ENCODE measurements at places on chromosomes 6 and 20.

DNA sequence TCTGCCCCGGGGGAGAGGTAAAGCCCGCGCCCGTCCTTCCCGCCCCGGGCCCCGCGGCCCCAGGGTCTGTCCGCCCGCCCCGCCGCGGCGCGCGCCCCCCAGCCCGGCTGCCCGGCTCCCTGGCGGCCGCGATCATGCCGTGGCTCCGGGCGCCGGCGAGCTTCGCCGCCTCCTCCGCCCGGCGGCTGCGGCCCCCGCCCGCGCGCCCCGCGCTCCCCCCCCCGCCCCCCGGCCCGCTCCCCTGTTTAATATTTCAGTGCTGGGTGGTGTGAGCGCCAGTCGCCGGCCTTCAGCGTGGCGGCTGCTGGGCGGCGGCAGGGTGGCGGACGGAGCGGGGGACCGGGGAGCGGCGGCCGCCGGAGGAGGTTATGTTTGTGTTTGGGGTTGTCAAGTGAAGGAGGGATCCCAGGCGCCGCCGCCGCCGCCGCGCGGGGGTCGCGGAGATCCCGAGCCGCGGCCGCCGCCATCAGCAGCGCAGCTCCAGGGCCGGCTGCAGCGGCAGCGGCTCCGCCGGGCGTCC is at the start of gene HIVEP1:
Gene HIVEP1, plus strand, starts transcription at position 275 of the 520 bp plus-strand sequence. CDS start 3,317 bp downstream, outside the sequence.
- no peak for DNase-seq

DNA sequence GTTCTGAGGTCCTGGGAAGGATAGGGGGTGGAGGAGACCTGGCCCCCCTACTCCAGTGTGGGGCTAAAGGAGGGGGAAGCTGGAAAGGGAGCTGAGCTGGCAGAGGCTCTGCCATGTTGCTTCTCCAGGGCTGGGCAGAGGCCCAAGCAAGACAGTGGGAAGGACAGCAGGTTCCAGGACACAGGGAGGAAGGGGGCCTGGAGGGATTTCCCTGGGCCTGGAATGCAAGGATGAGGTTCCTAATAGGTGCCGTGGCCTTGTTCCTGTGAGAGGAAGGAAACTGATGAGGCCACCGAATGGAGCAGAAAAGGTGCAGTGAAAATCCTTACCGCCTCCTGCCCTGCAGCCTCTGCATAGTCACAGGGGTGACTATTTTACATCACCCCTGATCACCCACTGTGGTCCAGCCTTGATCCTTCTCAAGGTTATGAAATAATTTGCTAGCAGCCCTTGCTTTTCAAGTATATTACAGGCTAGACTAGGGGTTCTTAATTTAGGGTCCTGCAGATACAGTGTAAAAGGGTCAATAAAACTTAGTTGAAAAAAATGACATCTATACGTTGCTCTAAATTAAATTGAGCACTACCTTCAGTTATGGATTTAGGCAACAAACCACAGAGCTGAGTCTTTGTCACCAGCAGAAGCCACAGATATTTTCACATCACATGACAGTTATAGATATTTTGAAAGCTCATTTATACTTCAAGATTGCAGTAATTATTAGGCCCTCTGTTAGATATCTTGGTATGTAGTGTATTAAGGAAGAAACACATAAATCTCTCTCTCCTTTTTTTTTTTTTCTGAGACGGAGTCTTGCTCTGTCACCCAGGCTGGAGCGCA is 45.7 kb upstream of the RNF24 start:
- no peak for DNase-seq

- DNase-seq, result peak; percentile 59
These were observed 77.4 kb upstream of the TMEM170B start for GRCh38 chr6:11460001-11460668.

- no peak for DNase-seq
These were observed 39.6 kb downstream of the JAG1 start for GRCh38 chr20:10634211-10634610.

DNA sequence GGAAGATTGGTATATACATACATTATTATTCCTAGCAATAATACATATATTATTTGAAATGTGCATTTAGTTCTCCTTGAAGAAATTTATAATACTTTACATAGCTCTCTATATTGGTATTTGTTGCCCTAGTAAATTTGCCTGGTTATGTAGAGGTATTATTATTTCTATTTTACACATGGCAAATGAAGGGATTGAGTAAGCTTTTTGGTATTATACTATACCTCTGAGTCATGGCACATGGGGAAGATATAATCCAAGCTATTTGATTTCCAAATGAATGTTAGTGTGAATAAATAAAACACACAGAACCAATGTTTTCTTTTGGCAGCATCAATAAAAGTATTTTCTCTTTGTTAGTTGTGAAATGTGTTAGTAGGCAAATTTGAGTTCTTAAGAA is 409.6 kb upstream of the SLC35B3 start:
- no peak for DNase-seq

- DNase-seq, result no peak
These were observed 34.6 kb upstream of the SPACA1 start for GRCh38 chr6:88013015-88013414.

DNA sequence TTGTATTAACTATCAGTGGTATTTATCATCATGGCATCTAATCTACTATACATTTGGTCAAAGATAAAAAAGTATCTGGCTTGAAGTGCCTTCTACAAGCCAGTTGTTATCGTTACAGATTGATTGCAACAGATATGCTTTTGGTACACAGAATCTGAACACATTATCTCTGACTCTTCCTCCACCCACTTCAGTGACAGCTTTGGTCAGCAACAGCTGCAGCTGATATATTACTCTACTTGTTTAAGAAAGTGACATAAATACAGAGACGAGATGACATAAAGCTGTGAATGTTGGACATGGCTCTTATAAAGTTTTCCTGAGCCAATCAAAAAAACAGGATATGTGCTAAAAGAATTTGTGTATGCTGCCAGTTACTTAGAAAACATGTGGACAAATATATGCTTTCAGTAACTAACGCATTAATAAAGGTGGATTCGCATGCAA is 77.6 kb downstream of the HIVEP2 start:
- DNase-seq, result no peak

DNA sequence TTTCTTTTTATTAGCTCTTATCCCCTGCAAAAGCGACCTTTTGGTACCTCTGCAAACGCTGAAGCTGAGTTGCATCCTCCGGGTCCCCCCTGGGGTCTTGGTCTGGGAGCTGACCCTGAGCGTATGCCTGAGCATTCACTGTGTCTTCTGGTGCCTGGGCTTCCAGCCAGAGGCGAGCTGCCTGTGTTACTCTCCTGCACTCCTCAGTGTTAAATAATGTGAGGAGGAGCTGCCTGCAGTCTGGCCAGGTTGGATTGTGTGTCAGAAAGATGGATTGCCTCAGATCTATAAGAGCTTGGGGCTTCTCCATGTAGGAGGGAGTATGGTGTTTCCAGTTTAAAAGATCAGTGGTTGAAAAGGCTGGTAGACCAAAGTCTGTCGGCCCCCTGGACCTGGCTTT is 8.7 kb upstream of the GMPR start:
- no peak for DNase-seq

All from RCC 7860 (cell line).